ENCODE measurements at places on chromosomes 16 and 17.

- no peak for DNase-seq
Observed at GRCh38 chr17:63987221-63988126, 10.7 kb upstream of the PRR29 start.

GRCh38 chr16:58377932-58378331 is 14.3 kb upstream of the GINS3 start:
- DNase-seq: peak; percentile 31

- DNase-seq: no peak
Observed at GRCh38 chr17:78610951-78611511, 33.8 kb upstream of the DNAH17 start.

DNA sequence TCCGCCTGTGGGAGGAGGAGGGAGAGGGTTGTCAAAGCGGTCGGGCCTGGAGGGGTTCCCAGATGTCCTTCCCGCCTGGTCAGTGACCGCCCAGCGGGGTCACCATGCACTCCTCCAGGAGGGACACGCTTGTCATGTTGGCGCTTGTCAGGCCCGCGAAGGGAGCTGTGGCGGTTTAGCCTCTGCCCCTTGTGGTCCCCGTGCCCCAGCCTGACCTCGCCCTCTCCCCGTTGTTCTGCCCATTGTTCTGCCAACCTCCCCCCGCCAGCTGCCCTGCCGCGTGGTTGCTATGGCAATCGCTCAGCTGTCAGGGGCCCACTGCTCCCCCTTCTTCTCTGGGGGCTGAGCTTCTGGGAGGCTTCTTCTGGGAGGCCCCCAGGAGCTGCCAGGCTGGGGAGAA is 146.4 kb upstream of the CIBAR2 start:
- DNase-seq: no peak

DNA sequence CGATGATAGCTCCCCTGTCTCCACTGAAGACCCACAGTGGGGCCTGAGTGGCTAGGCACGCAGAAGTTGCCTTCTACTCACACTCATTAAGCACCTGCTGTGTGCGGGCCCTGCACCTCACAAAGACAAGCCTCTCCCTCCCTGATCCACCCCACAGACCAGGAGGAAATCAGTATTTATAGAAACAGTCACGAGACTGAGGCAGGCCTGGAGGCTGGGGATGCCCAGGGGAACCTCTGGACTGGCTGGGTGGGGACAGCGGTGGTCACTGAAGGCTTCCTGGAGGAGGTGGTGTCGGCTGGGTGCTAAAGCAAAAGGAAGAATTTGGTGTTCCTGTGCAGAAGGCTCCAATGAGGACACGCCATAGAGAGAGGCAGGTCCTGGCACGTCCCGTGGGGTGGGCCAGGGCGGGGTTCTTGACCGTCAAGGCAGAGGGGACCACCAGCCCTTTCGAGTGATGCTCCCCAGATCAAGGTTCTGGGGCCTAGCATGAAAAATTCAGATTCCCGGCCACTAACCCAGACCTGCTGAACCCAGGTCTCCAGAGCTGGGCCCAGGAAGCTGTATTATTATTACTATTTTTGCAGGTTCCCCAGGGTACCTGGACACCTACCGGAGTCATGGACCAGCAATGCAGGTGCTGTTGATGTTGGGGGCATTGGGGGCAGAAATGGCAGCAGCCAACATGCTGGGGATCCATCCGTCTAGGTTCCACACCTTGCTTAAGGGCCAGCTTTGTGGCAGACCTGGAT is 23.0 kb downstream of the PPL start:
- no peak for DNase-seq

GRCh38 chr16:83530293-83530692 is 277.5 kb upstream of the HSBP1 start:
- peak; percentile 97 for DNase-seq

- peak; percentile 79 for DNase-seq
Observed at GRCh38 chr17:9676820-9677310, 31.5 kb downstream of the USP43 start.

GRCh38 chr17:36066365-36066985 is 2.4 kb downstream of the CCL18 start:
- DNase-seq: no peak
